ENCODE measurements at places on chromosomes 3 and 15.

- DNase-seq = no peak
Measured at GRCh38 chr15:34365836-34366235, 1.2 kb downstream of the LPCAT4 start.

- no peak for DNase-seq
Measured at GRCh38 chr3:147669077-147669476, 259.9 kb downstream of the ZIC1 start.

DNA sequence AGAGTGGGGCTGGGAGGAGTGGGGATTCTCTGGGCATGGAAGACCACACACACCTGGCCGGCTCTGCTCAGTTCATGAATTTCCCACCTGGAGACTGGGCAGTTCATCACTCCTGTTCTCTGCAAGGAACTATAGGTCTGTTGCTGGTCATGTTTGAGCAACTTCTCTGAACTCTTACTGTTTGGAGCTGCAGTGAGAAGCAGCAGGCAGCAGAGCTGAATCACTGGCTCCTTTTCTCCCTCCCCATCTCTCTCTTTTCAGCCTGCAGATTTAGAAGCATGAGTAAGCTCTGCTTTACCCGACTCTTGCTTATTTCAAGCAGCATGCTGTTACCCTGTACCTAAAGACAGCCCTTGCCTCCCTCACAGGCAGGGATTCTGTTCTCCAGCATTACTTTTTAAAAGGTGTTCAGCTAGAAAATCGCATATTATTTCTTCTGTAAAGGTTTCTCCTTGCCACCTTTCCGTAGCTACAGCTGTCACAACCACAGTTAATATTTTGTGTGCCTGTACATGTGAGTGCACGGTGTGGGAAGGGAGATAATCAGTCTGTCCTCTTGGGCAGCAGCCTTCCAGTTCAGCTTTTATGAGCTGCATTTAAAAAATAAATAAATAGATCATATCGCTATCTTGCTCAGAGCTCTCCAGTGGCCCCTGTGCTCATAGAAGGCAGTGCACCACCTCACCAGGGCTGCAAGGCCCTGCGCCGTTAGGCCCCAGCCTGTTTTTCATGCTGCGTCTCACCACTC is 131.6 kb downstream of the CHCHD6 start:
- DNase-seq = no peak

DNA sequence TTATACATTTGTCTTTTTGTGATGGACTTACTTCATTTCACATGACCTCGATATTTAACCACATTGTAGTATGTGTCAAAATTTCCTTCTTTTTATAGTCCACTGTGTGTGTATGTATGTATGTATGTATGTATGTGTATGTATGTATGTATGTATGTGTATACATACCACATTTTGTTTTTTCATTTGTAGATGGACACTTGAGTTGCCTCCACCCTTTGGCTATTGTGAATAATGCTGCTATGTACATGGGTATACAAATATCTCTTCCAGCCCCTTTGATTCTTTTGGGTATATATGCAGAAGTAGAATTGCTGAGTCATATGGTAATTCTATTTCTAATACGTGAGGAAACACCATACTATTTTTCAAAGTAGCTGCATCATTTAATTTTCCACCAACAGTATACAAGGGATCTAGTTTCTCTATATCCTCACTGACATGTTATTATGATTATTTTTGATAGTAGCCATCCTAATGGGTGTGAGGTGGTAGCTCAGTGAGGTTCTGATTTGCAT is 228.2 kb downstream of the OPA1 start:
- no peak for DNase-seq

DNA sequence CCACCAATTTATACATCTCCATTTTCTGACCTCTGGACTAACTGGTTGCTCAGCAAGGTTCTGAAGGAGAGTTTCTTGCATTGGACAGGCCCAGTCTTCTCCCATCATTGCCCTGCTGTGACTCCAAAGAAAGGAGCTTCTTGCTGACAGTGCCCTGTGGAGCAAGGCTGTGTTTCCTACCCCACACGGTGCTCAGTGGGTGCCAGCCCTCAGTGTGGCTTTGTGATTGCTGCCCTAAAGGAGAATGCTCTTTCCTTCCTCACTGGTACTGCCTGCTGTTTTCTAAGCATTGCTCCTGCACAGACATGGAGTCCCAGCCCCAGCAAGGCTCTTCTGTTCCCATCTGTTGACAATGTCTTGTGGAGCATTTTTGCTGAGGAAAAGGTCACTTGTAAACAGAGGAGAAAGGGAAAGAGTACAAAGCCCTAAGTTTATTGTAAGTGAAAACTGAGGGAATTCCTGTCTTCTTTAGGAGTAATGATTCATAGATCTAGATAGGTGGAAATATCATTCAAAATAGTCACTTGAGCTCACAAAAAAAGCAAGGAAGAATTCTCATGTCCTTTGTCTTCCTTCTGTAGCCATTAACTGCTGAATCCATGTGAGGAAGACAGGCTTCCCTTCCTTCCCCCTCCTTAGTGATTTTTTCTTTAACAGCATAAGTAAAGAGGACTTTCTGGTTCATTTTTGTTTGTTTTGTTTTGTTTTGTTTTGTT is 62.9 kb downstream of the HMG20A start:
- DNase-seq = no peak

- no peak for DNase-seq
Measured at GRCh38 chr3:17579289-17580031, 163.0 kb downstream of the TBC1D5 start.

DNA sequence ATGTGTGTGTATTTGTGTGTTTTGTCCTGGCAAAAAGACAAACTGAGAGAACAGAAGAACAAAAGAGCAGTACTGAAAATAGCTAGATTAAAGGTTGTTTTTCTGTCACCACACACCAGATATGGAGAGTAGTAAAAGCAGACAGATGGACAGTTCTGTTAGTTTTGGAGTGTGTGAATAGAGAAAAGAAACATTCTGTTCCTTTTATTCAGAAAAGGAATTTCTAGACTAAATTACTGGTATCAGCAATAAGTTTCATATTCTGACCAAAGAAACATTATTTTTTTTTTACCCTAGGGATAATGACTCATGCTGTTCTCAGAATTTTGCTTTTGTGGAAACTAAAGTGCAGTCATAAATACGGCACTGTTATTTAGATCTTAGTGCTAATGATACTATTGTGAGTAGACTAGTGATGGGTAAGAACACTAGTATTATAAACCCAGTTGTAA is 32.9 kb downstream of the PIK3CA start:
- DNase-seq = no peak

DNA sequence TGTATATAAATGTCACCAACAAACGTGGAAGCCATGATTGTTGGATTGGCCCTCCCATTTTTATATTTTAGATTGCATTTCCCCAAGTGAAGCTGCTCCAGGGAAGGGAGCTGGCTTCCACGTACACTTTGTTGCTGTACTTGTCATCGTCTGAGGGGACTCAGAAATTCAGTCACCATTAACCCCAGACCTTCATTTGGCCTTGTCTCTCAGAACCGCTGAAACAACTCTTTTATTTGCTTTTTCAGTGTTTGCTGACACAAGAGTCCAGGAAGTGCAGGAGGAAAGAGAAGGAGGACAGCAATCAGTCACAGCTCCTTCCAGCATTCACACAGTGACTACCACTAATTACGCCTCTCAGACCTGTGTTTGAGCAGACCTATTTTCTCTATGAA is 276.5 kb downstream of the TBL1XR1 start:
- DNase-seq = no peak

DNA sequence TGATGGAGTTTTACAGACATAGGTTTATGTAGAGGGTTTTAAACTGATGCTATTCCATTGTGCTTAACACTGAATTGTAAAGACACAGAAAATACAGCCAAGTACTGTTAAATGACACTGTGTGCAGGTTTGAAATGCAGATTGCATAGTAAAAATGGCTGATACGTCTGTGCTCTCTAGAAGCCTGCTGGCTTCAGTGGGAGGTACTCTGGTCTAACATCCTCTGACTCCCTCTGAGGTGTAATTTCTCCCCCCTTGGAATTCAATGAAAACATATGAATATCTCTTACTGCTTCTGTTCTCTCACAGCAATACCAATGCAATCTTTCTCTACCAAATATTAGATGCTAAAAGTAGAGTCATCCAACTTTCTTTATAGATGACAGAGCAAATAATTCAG is 176.6 kb downstream of the SLC9A9 start:
- DNase-seq = no peak
